WTC11 (cell line): ENCODE measurements at places on chromosomes 2 and 18. TPM values are rescaled to one million over a fixed set of nuclear protein-coding genes. Genes with fewer than 3 reads are reported as not detected.

CYP27A1 gene
- total RNA-seq: 5.6 to 9.3 TPM (median 8.1 TPM) in 3 replicates

GALR1 gene
- 0.07 to 0.11 TPM (median 0.07 TPM) in 3 replicates for total RNA-seq

DYSF gene
- total RNA-seq: 14.8 to 15.5 TPM (median 15.0 TPM) in 3 replicates

DNA sequence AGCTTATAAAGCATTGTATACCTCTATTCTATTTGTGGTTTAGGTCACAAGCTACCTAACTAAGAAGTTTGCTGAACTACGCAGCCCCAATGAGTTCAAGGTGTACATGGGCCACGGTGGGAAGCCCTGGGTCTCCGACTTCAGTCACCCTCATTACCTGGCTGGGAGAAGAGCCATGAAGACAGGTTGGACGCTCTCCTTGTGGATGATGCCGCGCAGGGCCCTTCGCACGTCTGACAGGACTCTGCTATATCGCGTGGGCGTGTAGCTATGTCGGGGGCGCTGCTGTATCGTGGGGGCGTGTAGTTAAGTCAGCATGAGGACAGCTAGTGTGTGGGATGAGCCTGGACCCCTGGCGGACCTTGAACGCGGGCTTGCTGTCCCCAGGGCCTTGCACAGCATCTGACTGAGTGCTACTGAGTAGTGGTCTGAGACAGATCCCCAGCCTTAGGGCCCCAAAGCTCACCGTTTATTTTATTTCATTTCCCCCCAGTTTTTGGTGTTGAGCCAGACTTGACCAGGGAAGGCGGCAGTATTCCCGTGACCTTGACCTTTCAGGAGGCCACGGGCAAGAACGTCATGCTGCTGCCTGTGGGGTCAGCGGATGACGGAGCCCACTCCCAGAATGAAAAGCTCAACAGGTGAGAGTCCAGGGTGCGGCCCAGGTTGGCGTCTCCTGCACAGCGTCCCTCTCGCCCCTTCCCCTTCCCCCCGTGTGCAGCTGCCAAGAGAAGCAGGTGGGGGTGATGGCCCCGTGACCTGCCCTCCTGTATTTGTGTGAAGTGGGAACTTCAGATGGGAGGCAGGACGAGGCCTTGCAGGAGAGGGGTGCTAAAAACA is 15.6 kb upstream of the CNDP1 start:
- peaks cover 77% of the 10 kb centered on the region for H3K36me3 ChIP-seq
- DNase-seq: no peak
- no peak overlapping the region for H3K4me3 ChIP-seq
- H3K27ac ChIP-seq: no peak overlapping the region

GRCh38 chr2:196182439-196183171 is 11.2 kb upstream of the STK17B start:
- no peaks in the 10 kb centered on the region for H3K36me3 ChIP-seq
- no peak for DNase-seq
- H3K4me1 ChIP-seq: peaks cover 4% of the 10 kb centered on the region; the same call in 1 of the 2 replicates
- H3K27me3 ChIP-seq: no peaks in the 10 kb centered on the region

UGT1A8 gene
- total RNA-seq: 0.11 to 0.13 TPM in 2 of 3 replicates, not detected in the other

TMEM169 gene
- 1.8 to 3.5 TPM (median 3.3 TPM) in 3 replicates for total RNA-seq

DNA sequence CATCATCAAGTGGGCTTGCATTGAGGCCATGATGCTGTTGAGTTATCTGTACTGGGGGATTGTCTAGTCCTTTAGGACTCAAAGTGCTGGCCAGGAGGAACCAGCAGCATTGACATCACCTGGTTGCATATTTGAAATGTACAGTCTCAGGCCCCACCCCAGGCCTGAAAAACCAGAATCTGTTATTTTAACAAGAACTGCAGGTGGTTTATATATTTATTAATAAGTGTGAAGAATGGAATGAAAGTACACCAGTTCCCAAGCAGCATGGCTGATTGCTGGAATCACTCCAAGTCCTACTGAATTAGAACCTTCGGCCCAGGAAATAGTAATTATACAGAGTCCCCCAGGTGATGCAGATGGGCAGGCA is 2.8 kb downstream of the IL1F10 start:
- H3K27me3 ChIP-seq: peaks cover 30% of the 10 kb centered on the region
- H3K27ac ChIP-seq: no peak overlapping the region
- H3K4me3 ChIP-seq: no peak overlapping the region
- DNase-seq: no peak
